ENCODE measurements at places on chromosomes 6 and 20. TPM values are rescaled to one million over a fixed set of nuclear protein-coding genes. Genes with fewer than 3 reads are reported as not detected.

GRCh38 chr20:5539691-5540090, 210.5 kb upstream of the SHLD1 start:
- no peak for DNase-seq

GRCh38 chr6:88709819-88710246, 253.6 kb downstream of the RNGTT start:
- no peak for DNase-seq

DNA sequence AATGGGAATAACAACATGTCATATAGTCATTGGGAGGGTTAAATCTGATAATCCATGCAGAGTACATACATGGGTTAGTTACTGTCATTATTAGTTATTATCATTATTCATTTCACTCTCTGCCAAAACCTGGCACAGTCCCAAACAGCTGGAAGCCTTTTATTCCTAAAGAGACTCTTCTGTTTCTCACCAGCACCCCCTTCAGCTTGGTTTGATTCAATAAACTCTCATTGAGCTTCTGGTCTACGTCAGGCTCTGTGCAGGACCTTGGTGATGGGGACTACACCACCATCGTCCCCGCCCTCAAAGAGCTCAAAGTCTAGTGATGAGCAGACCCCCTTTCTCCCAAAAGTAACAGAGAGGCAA, 2.3 kb downstream of the KCNK15 start:
- DNase-seq: peak; percentile 75

GRCh38 chr6:115898246-115898645, 162.4 kb downstream of the FRK start:
- peak; percentile 33 for DNase-seq

The LST1 gene
- total RNA-seq: 9.0 TPM

The CRISP3 gene
- total RNA-seq: 0.04 TPM

DNA sequence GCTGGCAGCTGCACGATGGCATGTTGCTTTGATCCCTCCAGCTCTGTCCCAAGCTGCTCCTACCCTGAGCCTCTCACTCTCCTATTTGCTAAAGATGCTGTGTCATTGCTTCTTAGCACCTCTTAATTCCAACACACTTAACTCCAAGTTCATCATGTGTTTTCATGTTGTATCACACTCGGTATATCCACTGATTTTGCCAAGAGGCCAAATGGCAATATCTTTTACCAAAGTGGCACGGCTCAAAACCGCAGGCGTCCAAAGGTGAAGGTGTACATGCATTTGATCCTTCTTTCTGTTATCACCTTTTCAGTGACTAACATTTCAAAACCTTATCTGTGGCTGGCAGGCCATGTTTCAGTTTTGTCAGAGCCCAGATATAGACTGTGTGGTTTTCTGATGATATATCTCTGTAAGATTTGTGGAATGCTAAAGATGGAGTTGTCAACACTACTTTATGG, 217.0 kb downstream of the TBX18 start:
- DNase-seq: no peak

The MYCT1 gene
- 18.3 TPM for total RNA-seq

- DNase-seq: peak; percentile 32
These were observed 61.7 kb downstream of the ESF1 start for GRCh38 chr20:13723011-13723410.

The SLC32A1 gene
- not detected for total RNA-seq

DNA sequence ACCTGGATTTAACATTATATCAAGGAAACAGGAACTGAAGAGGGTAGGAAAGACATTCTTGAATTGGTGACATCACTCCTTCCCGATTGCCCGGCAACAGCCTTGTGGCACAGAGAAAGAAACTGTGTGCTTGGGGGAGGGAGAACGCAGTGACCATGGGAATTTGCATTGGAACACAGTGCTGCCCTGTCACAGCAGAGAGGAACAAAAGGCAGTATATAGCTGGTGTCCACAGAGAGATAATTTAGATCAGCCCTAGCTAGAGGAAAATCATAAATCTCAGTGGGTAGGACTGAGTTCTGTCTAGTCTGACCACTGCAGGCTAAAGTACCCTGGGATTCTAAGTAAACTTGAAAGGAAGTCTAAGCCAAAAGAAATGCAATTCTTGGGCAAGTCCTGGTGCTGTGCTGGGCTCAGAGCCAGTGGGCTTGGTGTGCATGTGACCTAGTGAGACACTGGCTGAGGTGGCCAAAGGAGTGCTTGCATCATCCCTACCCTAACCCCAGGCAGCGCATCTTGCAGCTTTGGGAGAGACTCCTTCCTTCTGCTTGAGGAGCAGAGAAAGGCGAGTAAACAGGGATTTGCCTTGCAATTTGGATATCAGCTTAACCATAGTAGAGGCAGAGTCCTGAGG, 697.6 kb downstream of the HACE1 start:
- no peak for DNase-seq

- peak; percentile 53 for DNase-seq
These were observed 303.7 kb downstream of the ESR1 start for GRCh38 chr6:152110886-152111820.

DNA sequence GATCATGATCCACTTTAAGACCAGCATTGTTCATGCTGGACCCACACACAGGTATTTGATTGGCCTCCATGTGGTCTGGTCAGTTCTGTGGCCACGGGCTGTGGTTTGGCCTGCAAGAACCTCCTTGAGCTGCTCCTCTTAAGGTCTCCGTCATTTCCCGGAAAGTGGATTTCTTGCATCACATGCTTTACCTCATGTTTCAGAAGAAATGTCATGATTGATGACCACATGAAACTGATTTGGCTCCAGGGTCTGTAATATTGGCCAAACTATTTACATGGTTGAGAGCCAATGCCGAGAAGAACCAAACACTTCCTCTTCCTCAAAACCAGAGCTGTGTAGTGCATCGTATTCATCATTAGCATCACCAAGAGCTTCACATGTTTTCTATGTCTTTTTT, 13.2 kb upstream of the RSPH3 start:
- no peak for DNase-seq

- DNase-seq: no peak
These were observed 65.9 kb downstream of the HIVEP1 start for GRCh38 chr6:12078014-12078413.

DNA sequence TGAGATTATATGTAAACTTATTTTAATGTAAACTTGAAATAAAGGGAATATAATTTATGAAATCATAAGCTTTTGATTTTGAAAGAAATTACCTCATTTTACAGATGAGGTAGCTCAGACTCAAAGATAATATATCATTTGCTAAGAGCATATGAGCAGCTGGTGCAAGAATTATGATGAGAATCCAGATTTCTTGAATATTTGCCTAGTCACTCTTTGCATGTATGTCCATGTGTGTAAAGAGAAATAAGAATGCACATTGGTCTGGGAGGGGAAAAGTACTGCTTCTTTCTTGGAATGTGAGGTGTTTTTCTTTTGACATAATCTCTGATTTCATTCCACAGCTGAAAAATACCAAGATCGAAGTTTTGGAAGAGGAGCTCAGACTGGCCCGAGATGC, 11.1 kb upstream of the SNRNP48 start:
- DNase-seq: no peak

DNA sequence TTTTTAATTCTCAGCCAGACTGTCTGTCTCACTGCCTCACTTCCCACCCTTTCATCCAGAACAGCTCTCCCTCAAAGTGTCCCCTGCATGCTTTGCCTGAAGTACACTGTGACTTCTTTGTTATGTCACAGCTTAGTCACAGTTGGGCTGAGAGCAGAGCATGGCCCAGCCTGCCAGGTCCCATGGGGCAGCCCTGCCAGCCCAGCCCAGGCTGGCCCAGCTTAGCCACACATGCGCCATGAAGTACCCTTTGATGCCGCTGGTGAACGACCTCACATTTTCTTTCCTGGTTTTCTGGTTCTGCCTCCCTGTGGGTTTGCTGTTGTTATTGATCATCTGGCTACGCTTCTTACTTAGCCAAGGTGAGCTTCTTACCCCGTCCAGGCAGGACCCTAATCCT, at the start of gene ADIG:
TSS of gene ADIG (plus strand) at position 185 of the 400 bp plus-strand sequence. CDS start at position 239, 54 bp downstream.
- DNase-seq: peak; percentile 50

DNA sequence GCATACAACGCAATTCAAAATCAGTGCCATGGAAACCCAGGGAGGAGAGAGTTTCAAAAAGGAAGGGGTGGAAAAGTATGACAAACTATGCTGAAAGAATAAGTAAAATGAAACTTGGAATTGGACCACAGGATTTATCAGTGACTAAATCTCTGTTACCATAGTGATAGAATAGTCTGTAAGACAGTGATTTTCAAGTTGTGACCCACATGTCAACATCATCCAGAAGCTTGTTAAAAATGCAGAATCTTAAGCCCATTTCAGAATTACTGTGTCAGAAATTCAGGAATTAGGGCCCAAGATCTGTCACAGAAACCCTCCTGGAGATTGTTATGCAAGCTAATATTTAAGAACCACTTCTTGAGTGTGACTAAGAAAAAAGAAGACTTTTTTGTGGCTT, 417.7 kb upstream of the JAG1 start:
- no peak for DNase-seq

Measured in muscle of leg (tissue), 16 donors.